ENCODE measurements at places on chromosomes 7 and 10.

- DNase-seq, result no peak
These were observed 109.5 kb upstream of the ZEB1 start for GRCh38 chr10:31209478-31209877.

- no peak for DNase-seq
These were observed 145.5 kb upstream of the PDE1C start for GRCh38 chr7:32215697-32216096.

DNA sequence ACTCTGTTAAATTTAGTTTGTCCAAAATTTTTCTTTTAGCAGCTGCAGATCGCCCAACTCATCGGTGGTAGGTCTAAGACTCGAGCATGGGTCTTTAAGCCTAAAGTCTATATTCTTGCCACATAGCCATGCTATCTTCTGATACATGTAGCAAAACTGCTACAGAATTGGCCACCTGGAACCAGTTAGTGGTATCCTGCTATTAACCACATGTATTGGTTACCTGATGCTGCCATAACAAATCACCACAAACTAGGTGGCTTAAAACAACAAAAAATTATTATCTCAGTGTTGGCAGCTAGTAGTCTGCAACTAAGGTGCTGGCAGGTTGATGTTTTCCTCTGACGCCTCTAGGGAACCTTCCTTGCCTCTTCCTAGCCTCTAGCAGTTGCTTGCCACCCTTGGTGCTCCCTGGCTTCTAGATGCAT, 96.7 kb upstream of the PIK3CG start:
- no peak for DNase-seq

GRCh38 chr7:70349031-70349430, 750.8 kb downstream of the AUTS2 start:
- DNase-seq, result no peak

DNA sequence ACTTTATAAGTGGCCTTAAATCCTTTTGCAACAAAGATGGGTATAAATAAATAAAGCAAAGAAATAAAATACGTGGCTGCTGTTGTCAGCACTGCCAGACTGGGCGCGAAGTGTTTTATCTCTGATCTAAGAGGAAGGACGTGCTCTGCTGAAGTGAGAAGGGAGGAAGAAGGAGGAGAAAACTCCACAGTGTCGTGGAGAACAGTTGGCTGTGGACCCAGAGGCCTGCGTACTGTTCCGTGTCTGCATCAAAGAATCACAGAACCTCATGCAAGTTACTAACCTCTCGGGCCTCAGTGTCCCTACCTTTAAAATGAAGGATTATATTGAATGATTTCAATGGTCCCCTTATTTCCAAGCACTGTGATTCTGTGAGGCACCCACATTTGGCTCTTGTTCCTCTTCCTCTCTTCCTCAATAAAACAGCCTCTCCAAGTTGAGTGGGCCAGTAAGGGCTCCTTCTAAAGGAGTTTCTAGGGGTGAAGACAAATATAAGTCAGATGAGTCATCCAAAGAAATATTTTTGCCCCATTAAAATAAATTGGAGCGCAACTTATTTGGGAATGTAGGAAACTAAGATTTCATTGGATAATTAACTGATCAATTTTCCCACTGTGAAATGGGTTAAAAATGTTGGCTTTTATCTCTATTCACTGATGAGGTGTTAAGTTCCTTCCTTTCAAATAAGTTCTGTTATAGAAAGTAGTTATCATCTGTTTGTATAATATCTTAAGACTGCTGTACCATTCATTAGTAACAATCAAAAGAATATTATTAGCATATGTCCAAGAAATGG, 126.9 kb upstream of the EFCAB10 start:
- no peak for DNase-seq

- no peak for DNase-seq
These were observed 37.1 kb downstream of the SLC25A13 start for GRCh38 chr7:96284835-96285234.

DNA sequence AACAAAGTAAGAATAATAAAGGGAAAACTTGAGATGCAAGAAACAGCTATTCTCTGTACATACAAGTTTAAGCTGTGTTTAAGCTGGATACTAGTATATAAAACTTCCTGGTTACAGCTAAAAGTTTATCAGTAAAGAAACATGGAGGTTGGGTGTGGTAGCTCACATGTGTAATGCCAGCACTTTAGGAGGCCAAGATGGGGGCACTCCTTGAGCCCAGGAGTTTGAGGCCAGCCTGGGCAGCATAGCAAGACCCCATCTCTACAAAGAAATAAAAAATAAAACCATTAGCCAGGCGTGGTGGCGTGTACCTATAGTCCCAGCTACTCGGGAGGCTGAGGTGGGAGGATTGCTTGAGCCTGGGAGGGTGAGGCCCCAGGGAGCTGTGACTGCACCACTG, 3.2 kb downstream of the RSU1 start:
- DNase-seq, result no peak

- DNase-seq, result no peak
These were observed 1.0 kb downstream of the CCDC186 start for GRCh38 chr10:114172776-114173602.

GRCh38 chr7:85154282-85154937, 32.4 kb downstream of the SEMA3D start:
- no peak for DNase-seq

DNA sequence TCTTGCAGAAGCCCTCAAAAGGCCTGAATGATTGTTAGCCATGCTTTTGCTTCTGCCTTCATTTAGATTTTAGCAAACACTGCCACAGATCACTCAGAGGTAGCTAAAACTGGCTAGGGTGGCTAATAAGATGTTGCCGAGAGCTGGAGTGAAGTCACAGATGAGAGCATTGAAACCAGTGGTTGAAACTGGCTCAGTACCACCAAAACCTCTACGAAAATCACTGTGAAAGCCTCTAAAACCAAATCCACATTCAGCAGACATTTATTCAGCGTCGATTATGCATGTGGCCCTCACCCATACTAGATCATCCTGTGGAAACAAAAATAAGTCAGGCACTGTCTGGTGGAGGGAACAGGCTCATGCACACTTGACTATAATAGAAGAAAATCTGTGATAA, 50.8 kb downstream of the PIK3CG start:
- DNase-seq, result no peak

DNA sequence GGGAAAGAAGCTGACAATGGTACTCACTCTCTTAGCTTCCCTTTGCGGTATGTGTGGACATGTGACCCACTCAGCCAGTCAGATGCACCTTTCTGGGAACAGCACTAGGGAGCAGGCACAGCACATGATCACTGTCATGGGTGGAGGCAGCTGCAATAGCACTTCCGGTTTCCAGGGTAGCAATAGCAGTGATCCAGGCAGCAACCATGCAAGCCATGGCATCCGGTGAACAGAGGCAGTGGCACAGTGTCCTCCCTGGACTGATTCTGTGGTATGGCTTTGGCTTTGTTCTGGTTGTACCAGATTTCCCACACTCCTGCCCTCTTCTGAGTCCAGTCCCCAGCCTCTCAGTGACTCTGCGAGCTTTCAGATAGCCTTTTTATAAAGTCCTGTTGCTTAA, 86.8 kb upstream of the NAMPT start:
- DNase-seq, result no peak

GRCh38 chr10:55410415-55410885, 609.4 kb upstream of the PCDH15 start:
- peak; percentile 82 for DNase-seq

- no peak for DNase-seq
These were observed 97.7 kb upstream of the GALNT17 start for GRCh38 chr7:71034243-71034642.

- no peak for DNase-seq
These were observed 5.4 kb downstream of the PRKCQ start for GRCh38 chr10:6574664-6575176.

DNA sequence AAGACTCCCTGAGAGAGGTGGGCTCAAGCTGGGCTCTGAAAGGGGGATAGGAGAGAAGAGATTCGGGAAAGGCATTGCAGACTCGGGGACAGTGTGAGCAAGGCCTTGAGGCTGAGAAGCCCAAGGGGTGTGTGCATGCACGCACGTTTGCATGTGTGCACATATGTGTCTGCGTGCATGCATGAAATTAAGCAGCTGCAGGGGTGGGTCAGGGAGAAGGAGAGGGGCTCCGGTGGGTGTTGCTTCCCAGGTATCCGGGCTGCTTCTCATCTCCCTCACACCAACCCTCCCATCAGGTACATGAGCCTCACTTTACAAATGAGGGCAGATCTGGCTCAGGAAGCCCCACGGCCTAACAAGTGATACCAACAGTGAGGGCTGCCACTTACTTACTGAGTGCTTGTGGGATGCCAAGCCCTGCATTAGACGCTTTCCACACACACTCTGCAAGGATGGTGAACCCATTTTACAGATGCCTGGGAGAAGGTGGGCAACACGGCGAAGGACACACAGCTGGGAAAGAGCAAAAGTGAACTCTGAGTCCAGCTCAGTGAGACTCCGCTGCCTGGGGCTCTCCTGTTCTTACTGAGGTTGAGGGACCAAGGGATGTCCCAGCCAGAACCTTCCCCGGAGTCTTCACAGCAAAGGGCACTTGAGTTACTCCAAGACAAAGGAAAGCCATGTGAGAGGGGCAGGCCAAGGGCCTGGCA, 26.4 kb downstream of the ZCCHC24 start:
- no peak for DNase-seq

DNA sequence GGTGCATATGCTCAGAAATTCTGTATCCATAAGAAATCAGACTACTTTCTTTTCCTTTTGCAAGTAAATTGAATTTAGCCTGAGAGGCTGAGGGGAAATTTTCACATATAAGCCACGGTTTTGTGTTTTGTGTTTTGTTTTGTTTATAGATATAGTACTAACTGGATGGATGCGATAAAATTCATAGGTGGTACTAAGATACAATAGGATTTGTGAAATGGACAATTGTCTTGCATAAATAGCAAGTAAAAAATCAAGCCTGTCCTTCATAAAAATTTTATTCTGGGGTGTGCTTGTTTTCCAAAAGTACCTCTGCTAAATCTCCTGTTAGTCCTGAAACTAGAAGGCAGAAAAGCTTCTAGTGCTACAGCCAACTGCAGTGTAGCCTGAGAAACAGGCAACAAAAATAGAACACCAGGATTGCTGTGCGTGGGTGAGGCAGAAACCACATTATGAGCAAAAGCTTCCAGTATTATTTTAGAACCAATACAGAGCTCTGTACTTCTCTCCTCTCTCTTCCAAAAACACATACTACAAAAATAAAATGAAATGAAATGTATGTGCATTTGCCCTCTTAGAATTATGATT, 634 bp upstream of the HDAC9 start:
- peak; percentile 32 for DNase-seq

- DNase-seq, result no peak
These were observed 45.0 kb upstream of the TFEC start for GRCh38 chr7:116075351-116076145.

- no peak for DNase-seq
These were observed 6.2 kb downstream of the CCDC6 start for GRCh38 chr10:59900048-59900727.

DNA sequence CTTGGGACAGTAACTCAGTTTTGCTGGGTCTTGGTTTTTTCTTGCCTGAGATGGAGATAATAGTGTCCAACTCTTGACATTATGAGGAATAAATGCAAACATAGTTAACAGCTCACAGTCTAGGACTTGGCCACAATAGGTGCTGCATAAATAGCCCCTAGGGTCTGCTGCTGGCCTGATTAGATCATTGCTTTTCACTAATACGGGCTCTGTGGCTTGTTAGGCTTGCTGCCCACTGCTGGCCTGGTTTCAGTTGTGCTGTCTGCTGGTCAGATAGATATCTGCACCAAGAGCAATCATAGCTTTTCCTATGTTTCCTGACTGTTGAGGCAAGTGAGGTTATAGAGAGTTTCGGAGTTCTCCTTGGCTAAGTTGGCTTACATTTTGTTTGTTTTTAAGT, 246.1 kb downstream of the DNAJB9 start:
- DNase-seq, result peak; percentile 82

GRCh38 chr7:91247500-91247899, 16.7 kb upstream of the FZD1 start:
- no peak for DNase-seq

- DNase-seq, result no peak
These were observed 86.5 kb downstream of the PAXIP1 start for GRCh38 chr7:154916381-154916780.

- DNase-seq, result no peak
These were observed 129.8 kb upstream of the PPP1R3A start for GRCh38 chr7:114048386-114049235.

DNA sequence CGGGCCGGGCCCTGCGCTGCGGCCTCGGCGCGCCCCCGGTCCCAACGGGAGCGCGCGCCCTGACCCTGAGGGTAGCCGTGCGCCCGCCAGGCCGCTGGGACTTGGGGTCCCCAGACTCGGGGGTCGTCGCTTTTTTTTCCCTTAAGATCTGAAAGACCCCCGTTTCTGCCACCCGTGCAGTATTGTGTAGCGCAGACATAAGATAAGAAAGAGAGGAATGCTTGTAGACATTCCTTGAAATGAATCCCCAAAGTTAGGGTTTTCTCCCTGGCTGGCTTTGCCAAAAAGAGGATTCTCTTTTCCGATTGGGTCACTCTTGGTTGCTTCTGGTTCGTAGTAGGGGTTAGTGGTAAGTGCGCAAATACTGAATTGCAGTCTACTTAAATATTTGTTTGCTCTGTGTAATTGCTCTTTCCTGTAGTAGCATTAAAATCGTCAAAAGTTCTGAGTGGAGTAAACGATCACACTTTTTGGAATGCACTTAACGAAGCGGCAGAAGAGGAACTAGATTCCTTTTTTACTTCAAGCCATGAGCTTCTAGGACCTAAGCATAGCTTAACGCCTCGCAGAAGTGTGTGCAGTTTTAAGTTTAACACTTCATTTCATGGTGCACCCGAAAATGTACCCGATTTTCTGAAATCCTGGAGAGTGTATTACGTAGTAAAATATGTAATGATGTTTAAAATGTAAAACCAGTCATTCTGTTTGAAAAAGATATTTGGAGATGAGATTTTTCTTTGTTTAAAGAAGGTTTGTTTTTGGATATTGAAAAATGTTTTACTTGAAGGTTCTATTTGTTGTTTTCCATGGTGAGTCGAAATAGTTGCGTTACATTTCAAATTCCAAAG, 1.3 kb downstream of the CUL1 start:
- no peak for DNase-seq

DNA sequence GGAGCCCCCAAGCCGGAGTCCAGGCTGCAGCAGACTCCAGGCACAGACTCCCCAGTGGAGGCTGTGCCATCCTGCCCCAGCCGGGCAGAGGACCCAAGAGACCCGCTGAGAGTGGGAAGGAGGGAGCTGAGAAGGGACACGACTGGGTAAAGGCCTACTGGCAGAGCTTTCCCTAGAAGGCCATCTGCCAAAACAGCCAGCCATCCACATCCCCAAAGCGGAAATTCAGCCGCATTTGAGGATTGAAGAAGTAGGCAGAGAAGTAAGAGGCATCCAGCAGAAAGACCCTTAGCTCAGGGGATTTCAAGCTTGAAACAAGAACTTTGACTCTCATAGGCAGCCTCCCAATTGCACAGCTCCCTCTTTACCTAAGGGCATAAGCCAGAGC, 857 bp downstream of the CPXM2 start:
- DNase-seq, result no peak

DNA sequence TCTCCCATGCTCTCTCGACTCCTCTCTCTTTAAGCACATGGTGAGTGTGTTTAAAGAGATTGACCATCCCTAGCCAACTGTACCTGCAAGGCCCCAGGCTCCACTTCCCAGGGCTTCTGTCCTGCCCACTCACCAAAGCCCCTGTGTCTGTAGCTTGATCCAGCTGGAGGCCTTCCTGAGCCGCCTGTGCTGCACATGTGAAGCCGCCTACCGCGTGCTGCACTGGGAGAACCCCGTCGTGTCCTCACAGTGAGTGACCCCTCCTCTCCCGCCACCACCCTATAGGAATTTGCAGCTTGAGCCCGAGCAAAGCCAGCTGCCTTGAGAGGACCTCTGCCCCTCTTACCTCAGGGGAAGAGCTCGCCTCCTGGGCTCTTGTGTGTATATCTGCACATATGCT, 11.2 kb downstream of the ZFYVE27 start:
- no peak for DNase-seq

Data from BE2C (cell line).